ENCODE measurements at places on chromosomes 1 and 21.

DNA sequence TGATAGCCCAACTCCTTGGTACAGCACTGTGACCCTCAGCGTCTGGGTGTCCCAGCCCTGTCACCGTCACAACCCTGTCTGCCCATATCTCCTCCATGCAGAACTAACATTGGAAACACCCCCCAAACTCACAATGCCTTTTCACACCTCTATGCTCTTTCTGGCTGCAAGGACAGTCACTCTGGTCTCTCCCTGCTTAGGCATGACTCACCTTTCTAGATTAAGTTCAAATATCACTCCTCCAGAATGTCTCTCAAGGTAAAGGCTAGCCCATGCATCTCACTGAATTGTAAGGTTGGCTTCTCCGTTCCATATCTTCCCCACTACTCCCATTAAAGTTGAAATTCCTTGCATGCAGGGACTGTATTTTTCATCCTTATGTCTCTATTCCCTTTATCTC, 17.0 kb upstream of the CAPN8 start:
- no peak for DNase-seq

- DNase-seq = no peak
These were observed 177.6 kb upstream of the HMCN1 start for GRCh38 chr1:185556561-185556960.

GRCh38 chr1:4655674-4656532, 1.5 kb downstream of the AJAP1 start:
- no peak for DNase-seq

DNA sequence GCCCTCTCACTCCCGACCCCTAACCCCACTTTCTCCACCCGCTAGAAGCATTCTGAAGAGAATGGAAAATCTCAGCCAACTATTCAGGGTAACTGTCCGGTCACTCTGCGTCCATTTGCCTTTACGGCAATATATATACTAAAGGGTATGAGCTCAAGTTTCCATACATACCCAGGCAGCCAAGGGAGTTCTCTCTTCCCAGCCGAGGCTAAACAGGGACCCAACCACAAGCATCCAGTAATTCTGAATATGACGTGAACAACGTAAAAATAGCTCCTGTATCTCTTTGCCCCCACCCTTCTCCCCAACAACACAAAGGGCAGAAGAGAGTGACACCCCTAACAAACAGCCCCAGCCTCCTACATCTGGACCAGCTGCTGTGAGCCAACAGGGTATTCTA, 67.7 kb downstream of the SSBP3 start:
- no peak for DNase-seq

DNA sequence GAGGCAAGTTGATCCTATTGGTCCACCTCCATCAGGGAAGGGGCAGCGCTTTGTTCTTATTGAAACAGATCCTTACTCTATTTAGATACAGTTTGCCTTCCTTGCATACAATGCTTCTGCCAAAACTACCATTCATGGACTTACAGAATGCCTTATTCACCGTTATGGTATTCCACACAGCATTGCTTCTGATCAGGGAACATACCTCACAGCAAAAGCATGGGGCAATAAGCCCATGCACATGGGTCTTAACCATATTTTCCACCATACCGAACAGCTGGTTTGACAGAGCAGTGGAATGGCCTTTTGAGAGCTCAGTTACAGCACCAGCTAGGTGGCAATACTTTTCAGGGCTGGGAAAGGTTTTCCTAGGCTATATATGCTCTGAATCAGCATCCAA, 544.8 kb upstream of the ADGRL4 start:
- no peak for DNase-seq

DNA sequence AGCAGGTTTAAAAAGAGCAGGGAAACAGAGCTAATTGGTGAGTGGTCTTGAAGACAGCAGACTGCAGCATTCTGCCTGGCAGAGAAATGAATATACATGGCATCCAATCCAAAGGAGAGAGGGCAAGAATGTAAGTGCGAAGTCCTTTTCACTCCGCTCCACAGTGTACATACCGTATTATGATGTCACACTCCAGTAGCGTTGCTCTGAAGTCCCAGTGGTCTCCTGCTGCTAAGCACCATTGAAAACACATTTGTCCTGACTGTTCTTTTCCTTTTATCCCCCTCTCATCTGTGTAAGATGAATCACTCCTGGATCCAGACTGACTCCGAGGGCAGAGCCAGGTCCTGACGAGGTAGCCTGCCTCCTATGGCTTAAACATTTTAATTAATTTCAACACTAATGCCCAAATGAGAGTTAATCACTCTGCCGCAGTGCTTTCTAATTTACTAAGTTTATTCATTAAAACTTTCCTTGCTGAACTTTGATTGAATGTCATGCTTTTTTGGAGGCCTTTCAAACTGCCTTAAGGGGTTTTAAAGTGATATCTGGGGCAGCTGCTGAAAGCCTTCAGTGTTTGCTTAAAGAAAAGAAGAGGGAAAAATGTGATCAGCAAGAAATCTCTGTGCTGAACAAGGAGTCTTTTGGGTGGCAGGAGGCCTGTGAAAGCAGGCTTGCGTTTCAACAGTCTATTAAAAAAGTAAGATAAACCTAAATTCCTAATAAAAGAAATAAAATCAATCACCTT, 227.2 kb downstream of the ATG4C start:
- no peak for DNase-seq

- DNase-seq = no peak
These were observed 289.9 kb downstream of the DPYD start for GRCh38 chr1:97630948-97631347.

- no peak for DNase-seq
These were observed at the start of gene RGL1 for GRCh38 chr1:183804916-183805841. RGL1 (plus strand) TSS chr1:183805120; CDS start chr1:183805298, 178 bp downstream.

- no peak for DNase-seq
These were observed 85.5 kb downstream of the CLIC4 start for GRCh38 chr1:24830680-24831272.

GRCh38 chr1:99590578-99591209, 55.2 kb upstream of the PALMD start:
- DNase-seq = no peak

- DNase-seq = no peak
These were observed 29.2 kb downstream of the CDCA8 start for GRCh38 chr1:37721565-37721964.

DNA sequence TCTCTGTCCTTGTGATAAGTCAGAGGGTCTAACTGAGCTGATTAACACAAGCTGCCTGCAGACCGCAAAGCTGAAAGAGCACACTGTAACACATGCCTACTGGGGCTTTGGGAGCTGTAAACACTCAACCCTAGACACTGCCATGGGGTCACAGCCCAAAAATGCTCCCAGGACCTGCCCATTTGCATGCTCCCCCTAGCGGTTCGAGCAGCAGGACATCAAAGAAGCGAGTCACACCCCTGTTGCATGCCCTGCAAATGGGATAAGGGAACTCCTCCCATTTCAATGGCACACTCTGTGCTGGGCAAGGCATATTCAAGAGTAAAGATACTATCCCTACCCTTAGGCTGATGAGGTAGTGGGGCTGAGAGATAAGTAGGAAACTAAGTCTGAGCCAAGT, 22.8 kb downstream of the LCE3E start:
- DNase-seq = no peak

DNA sequence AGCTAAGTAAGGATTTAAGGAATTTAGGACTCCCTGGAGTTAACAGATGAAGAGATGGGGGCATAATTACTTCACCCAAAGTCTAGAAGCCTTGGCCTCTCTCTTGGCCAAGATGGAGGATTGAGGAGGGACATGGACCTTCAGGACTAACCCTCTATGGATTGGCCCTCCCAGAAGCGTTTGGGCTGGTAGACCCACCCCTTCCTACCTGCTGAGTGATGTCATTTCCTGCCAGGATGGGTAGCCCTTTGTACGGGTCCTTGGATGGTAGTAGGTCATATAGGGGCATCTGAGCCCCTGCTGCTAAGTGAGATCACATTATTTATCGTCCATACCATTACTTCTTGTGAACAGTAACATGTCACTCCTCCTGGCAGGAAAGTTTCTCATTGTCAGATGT, 17.7 kb downstream of the LURAP1 start:
- no peak for DNase-seq

DNA sequence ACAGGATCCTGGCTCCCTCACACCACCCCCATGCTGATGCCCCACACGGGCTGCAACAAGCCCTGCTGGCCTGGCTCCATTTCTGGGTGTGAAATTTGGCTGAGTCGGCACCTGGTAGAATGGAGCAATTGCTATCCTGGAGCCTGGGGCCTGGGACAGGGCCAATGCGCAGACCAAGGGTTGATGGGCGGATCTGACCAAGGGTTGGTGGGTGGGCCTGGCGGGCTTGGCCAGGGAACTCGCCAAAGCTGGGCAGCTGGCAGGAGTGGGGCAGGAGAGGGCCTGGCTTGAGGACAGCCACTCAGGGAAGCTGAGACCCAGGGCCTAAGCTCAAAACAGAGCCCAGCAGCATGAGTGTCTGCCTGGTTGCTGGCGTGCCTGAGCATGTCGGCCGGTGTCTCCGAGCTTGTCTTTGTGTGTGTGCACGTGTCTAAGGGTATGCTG, 70.9 kb upstream of the POU3F1 start:
- DNase-seq = no peak

GRCh38 chr1:215210167-215210566, 127.6 kb downstream of the KCNK2 start:
- DNase-seq = no peak

- DNase-seq = no peak
These were observed 93.5 kb downstream of the C1orf94 start for GRCh38 chr1:34270181-34270580.

GRCh38 chr1:159188375-159188788, 16.3 kb upstream of the ACKR1 start:
- DNase-seq = no peak

DNA sequence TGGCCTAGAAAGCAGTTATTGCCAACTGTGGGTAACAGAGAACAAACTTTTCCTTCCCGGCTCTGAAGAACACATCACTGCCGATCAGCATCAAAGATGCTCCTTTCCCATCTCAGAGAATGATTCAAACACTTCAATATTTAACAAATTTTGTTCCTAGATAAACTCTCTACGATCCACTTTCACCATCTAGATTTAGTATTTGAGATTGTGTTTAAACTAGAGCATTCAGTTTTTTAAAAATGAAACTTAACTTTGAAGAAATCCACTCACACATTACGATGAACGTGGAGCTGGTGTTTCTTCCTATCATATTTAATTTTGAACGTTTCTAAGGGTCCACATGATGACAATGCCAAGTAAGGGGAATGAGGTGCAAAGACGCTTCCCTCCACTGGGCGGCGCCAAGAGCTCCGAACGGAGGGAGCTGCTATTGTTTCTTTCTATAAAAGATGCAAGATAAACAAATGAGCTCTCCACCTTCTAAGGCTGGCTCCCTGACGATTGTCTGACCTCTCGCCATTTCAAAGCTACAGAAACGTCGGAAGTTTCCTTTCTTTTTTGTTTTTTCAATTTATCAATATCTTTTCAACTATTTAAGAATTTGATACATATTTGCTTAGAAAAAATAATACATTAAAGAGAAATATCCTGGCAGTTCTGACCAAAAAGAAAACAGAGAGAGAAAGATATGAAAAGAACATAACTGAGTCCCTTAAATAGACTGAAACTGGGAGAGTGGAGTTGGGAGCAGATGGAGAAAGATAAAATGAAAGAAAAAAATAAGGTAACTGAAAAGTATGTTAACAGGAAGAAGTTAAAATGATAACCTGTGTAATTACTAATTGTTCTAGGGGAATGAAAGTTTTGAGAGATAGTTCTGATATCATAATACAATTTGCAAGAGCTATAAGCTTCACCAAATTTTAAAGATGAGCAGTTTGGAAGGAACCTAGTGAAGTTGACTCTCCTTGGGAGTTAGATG, 4.4 kb upstream of the BARHL2 start:
- DNase-seq = no peak

- no peak for DNase-seq
These were observed 951 bp upstream of the LINGO4 start for GRCh38 chr1:151806170-151806569.

DNA sequence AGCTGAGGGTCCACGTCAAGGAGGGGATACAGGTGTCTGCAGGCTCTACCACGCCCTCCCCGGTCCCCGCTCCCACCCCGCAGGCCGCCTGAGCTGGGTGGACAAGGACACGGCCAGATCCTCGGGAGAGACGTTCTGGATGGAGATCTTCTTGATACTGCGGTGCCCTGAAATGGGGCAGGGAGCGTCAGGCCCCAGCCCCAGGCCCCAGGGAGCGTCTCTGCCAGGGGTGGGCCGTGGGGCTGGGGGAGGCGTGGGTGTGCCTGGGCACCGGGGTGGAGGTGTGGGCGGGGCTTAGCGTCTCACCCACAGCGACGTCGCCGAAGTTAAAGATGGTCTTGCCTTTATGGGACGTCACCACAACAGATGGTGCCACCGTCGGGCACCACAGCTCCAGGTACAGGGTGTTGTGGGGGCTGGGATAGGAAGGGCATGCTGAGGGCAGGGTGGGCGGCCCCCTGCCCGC, 7.3 kb upstream of the TMEM52 start:
- no peak for DNase-seq

GRCh38 chr1:19220080-19220846, 10.2 kb upstream of the UBR4 start:
- DNase-seq = no peak

DNA sequence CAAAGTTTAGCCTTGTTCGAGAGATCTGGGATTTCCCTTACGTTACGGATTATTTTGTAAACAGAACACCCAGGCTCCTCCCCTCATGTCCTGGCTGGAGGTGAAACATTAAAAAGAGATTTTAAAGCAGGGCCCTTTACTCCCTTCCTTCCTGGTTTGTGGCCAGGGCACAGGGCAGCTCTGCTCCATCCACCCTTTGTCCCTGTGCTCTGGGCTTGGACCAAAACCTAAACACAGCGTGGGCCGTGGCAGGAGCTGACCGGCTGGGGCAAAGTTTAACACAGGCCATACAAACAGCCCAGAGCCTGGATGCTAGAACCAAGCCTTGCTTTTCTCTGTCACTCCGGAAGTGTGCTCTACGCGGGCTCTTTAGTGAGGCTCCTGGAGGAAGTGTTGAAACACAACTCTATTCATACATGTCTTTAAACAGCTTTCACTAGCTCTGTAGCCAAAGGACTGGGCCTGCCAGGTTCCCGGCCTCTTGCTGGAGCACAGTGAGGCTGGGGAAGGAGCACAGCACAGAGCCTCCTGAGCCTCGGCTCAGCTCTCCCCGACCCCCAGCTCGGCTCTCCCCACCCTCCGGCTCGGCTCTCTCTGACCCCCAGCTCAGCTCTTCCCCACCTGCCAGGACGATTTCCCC, 84.7 kb downstream of the PDE9A start:
- DNase-seq = no peak

DNA sequence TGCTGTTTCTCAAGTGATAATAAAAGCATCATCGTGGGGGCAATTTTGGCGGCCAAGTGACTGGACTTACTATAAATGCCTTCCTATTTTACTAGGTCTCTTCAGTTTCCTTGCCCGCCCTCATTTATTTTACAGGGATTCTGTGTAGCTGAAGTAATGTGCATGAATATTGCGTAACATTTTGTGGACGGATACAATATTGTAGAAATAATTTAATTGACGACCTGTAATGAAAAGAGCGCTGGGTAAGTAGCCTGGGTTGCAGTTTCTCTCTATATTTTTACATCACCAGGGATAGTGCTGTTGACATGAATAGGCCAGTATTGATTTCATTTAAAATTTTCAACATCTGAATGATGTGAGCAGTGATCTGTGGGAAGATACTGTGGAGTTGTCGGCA, 28.1 kb upstream of the LMO4 start:
- DNase-seq = no peak

GRCh38 chr1:51442616-51443015, 76.5 kb downstream of the EPS15 start:
- DNase-seq = no peak

GRCh38 chr1:38018864-38019343, 6.4 kb downstream of the UTP11 start:
- DNase-seq = no peak

All from activated T-cell treated with anti-CD3 and anti-CD28 coated beads for 1 hour (primary cell).